ENCODE measurements at places on chromosomes 4 and X.

GRCh38 chrX:66039944-66040343 lies at the start of gene VSIG4:
TSS of gene VSIG4 (minus strand) at chrX:66040080. CDS start at chrX:66039998, 82 bp downstream.
- DNase-seq, result peak; percentile 45

- DNase-seq, result peak; percentile 53
Measured at GRCh38 chr4:54687887-54688841, 30.4 kb downstream of the KIT start.

- DNase-seq, result peak; percentile 52
Measured at GRCh38 chr4:54228056-54228527, 1.0 kb upstream of the PDGFRA start.

GRCh38 chr4:83751336-83751949 lies 215.5 kb downstream of the GPAT3 start:
- no peak for DNase-seq

GRCh38 chr4:65242156-65242846 lies 428.0 kb downstream of the EPHA5 start:
- no peak for DNase-seq

GRCh38 chr4:108107101-108107500 lies 61.6 kb downstream of the LEF1 start:
- no peak for DNase-seq

All from suppressor macrophage (primary cell).